ENCODE measurements at places on chromosomes 7 and 10.
A peak's percentile ranks its signal among the peaks of the same experiment; 100 is the strongest.

DNA sequence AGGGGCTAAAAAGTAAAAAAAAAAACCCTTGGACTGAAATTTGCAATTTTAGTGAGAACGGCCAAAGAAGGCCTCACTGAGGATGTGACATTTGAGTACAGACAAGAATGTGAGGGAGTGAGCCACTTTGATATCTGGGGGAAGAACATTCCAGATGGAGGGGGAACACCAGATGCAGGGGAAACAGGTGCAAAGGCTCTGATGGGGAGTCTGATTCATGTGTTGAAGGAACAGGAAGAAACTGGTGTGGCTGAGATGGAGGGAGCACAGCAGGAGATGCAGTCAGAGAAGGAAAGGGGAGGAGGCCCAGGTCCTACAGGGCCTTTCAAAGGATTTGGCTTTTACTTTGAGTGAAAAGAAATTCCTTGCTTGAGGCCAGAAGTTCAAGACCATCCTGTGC lies 615.7 kb upstream of the NRP1 start:
- no peak overlapping the region for H3K27ac ChIP-seq
- no peaks in the 10 kb centered on the region for H3K27me3 ChIP-seq
- DNase-seq, result no peak
- H3K4me3 ChIP-seq, result no peak overlapping the region

DNA sequence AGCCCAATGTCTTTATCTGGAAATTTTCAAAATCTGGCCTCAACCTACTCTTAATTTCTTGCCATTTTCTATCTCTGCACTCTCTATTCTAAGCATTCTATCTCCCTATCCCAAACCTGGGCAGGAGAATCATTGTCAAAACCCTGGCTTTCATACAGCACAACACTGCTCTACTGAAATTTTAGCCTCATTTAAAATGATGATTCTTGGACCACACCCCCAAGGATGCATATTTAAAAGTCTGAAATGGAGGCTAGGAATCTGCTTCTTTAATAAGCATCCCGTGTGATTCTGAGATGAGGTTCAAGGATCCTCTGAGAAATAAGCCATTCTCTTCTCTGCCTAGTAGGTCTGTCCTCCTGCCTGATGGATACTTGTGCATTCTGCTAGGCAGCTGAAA lies 50.8 kb upstream of the EGR2 start:
- H3K27ac ChIP-seq, result no peak overlapping the region
- H3K27me3 ChIP-seq, result no peaks in the 10 kb centered on the region
- H3K36me3 ChIP-seq, result no peaks in the 10 kb centered on the region
- H3K4me3 ChIP-seq, result no peak overlapping the region
- no peak for DNase-seq

GRCh38 chr7:152341039-152341913 lies 94.5 kb downstream of the KMT2C start:
- H3K27me3 ChIP-seq, result no peaks in the 10 kb centered on the region
- no peak for DNase-seq
- no peak overlapping the region for H3K27ac ChIP-seq
- peaks cover 3% of the 10 kb centered on the region for H3K4me1 ChIP-seq

DNA sequence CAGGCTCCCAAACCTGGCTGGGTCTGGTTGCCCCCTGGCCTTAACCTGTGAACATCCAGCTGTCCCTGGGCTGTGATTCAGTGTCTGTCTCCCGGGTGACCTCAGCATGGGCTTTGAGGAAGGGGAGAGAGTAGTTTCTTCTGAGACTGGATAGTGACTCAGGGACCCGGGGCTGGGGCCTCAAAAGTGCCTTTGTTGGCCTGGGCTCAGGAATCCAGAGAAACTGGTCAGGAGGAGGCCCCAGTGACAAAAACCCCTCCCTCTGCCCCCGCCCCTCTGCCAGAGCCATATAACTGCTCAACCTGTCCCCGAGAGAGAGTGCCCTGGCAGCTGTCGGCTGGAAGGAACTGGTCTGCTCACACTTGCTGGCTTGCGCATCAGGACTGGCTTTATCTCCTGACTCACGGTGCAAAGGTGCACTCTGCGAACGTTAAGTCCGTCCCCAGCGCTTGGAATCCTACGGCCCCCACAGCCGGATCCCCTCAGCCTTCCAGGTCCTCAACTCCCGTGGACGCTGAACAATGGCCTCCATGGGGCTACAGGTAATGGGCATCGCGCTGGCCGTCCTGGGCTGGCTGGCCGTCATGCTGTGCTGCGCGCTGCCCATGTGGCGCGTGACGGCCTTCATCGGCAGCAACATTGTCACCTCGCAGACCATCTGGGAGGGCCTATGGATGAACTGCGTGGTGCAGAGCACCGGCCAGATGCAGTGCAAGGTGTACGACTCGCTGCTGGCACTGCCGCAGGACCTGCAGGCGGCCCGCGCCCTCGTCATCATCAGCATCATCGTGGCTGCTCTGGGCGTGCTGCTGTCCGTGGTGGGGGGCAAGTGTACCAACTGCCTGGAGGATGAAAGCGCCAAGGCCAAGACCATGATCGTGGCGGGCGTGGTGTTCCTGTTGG lies at the start of gene CLDN4:
CLDN4 (plus strand) TSS at position 316 of the 903 bp plus-strand sequence; CDS start at position 522, 206 bp downstream.
- H3K36me3 ChIP-seq, result no peaks in the 10 kb centered on the region
- no peak within 1 kb of the TSS for H3K27ac ChIP-seq
- H3K27me3 ChIP-seq, result no peaks in the 10 kb centered on the region
- DNase-seq, result no peak
- peaks cover 9% of the 10 kb centered on the region for H3K4me1 ChIP-seq
- peak within 1 kb of the TSS; percentile 28 for H3K4me3 ChIP-seq

All from ovary (tissue), 10 donors.